ENCODE measurements at places on chromosomes 4 and X.

GRCh38 chr4:172068506-172068905, 255.3 kb downstream of the GALNTL6 start:
- DNase-seq: no peak

GRCh38 chr4:86856896-86857295, 7.7 kb upstream of the SLC10A6 start:
- no peak for DNase-seq

- DNase-seq: no peak
These were observed 23.6 kb downstream of the NOP14 start for GRCh38 chr4:2939383-2940243.

- DNase-seq: no peak
These were observed 49.8 kb downstream of the SMPX start for GRCh38 chrX:21708116-21708515.

- DNase-seq: no peak
These were observed 20.6 kb upstream of the FGFBP2 start for GRCh38 chr4:15983610-15984009.

- no peak for DNase-seq
These were observed 197.7 kb downstream of the GRID2 start for GRCh38 chr4:92501456-92501855.

All from stimulated activated naive CD4-positive, alpha-beta T cell (primary cell).